Cardiac ventricle fibroblast (primary cell): ENCODE measurements at places on chromosomes 1 and 21. TPM values are rescaled to one million over a fixed set of nuclear protein-coding genes. Genes with fewer than 3 reads are reported as not detected.

Gene RAP1GAP
- total RNA-seq, result 0.29 and 0.62 TPM in 2 replicates

Gene FCRL1
- total RNA-seq, result not detected in 2 replicates

Gene SLAMF1
- total RNA-seq, result not detected in 2 replicates

Gene SH3BGR
- total RNA-seq, result 2.7 and 6.1 TPM in 2 replicates

Gene TRAPPC10
- 16.0 TPM in 2 replicates for total RNA-seq

Gene GNG4
- 0.25 and 0.34 TPM in 2 replicates for total RNA-seq

Gene TCEA3
- 4.1 and 6.0 TPM in 2 replicates for total RNA-seq

Gene UBL4B
- total RNA-seq, result not detected in 2 replicates

Gene CRYBG2
- total RNA-seq, result not detected in 2 replicates

Gene SPRR5
- not detected in 2 replicates for total RNA-seq

Gene PPIAL4G
- not detected in 2 replicates for total RNA-seq

Gene KCNT2
- total RNA-seq, result 3.1 and 6.2 TPM in 2 replicates

Gene FBLIM1
- 121 and 122 TPM in 2 replicates for total RNA-seq

Gene SYT6
- not detected in 2 replicates for total RNA-seq

Gene SLFNL1
- 0.12 and 0.15 TPM in 2 replicates for total RNA-seq

Gene AUNIP
- 0.12 and 0.20 TPM in 2 replicates for total RNA-seq

Gene TTC39A
- total RNA-seq, result not detected in 2 replicates

Gene CNR2
- not detected in 2 replicates for total RNA-seq
